ENCODE measurements at places on chromosomes 11 and 22.

DNA sequence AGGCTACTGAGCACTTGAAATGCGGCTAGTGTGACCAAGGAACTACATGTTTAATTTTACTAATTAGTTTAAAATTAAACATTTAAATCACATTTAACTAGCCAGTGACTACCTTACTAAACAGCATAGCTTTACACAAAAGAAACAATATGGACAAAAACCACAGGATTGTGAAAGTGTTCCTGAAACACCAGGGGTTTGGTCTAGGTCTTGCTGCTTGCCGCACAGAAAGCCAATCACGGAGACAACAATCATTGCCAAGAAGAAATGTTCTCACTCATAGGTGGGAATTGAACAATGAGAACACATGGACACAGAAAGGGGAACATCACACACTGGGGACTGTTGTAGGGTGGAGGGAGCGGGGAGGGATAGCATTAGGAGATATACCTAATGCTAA, 309.5 kb downstream of the C11orf87 start:
- no peak for DNase-seq

- DNase-seq = no peak
These were observed 8.9 kb downstream of the MTMR2 start for GRCh38 chr11:95915051-95915450.

GRCh38 chr11:96013461-96014213, 89.7 kb upstream of the MTMR2 start:
- DNase-seq = no peak

DNA sequence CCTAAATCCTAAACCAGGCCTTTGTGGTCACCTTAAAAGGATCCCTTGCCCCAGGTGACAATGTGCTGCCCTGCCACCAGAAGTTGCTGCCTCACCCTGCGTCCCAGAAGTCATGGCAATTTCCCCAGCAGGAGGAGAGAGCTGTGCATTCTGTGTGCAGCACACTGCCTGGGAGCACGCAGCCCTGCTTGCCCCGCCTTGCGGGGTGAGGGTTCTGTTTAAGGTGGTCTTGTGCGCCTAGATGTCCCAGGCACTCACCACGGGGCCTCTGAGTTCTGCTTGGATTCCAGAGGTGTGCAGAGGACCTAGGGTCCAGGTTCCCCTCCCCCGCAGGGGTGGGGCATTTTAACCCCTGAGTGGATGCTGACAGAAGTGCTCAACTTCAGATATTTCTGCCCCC, 95.0 kb downstream of the GRAMD1B start:
- no peak for DNase-seq

DNA sequence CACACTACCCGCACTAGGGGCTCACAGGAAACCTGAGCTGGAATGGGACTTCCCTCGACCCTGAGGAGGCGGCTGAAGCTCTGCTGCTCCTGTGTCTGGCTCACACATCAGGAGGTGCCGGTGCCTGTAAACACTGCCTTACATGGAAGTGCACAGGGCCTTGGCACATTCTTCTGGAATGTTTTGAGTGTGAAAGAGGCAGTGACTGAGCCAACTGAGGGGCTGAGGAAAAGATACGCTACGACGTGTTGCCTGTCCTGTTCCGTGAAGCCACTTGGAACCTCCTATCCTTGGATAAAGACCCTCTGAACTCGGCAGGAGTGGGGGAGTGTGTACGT, 10.5 kb downstream of the TXN2 start:
- no peak for DNase-seq

- DNase-seq = no peak
These were observed 77.0 kb upstream of the DDI1 start for GRCh38 chr11:103959279-103959942.

DNA sequence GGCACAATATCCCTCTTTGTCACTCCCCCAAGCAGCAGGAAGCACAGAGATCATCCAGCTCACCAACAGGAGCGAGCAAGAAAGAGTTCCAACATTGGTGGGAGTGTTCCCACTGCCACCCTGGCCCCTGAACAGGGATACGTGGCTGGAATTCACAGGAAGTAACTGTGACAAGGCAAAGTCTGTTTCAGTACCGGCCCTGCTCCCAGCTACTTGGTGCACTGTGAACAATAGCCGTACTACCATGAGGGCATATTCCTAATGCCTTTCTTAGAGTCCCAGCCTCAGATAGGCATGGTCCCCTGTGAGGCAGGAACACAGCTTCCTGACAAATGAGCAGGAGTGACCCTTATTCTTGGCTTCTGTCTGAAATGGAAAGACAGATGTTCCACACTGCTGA, 1.8 kb upstream of the SLC37A2 start:
- peak; percentile 6 for DNase-seq

DNA sequence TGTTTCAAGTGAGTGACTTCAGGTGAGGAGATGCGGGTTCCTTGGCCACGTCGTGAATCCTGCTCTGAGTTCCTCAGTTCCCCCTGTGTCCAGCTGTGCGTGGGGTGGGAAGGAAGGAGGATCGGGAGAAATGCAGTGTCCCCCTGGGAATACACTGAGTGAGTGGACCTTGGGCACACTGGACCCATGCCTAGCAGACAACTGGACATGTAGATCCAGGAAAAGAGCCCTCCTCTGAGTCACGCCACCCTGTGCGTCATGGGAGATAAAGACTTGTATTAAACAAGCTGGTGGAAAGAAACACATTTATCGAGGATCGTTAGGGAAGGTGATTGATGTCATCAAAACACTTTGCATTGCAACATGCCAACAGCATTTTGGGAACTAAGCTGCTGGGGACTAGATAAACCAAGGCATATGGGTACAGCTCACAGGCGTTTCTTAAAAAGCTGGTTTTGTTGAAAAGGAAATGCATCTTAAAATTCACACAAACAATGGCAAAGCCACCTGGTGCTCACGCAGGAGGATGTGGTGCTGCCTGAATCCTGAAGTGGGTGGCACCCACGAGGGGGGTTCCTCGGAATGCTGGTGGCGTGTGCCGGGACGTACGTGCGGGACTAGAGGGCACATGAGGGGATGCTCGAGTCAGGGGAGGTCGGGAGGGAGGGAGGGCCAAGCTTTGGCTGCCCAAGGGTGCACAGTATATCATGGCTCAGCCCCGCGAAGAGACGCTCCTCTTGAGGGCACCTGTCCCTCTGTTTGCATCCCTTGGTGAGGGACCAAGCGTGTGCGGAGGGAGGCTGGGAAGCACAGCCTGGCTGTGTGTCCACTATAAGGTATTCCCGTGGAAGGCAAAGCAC, 303.5 kb downstream of the TBC1D22A start:
- no peak for DNase-seq

- no peak for DNase-seq
These were observed 113.2 kb downstream of the MIAT start for GRCh38 chr22:26770624-26771023.

DNA sequence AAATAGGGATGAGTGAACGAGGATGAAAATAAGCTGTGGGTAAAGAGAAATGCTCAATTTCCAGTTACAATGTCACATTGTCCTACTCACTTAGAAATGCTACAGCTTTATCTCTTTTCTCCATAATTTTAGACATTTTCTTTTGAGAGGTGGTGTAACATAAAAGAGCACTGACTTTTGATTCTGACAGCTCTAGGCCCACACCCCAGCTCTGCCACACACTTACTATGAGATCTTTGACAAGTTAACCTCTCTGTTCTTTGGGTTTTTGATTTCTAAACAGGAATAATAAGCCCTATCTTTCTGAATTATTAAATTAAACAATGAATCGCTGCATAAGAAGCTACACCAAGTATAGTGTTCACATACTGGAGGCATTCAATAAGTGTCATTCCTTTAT, 228.3 kb upstream of the PITPNB start:
- no peak for DNase-seq

DNA sequence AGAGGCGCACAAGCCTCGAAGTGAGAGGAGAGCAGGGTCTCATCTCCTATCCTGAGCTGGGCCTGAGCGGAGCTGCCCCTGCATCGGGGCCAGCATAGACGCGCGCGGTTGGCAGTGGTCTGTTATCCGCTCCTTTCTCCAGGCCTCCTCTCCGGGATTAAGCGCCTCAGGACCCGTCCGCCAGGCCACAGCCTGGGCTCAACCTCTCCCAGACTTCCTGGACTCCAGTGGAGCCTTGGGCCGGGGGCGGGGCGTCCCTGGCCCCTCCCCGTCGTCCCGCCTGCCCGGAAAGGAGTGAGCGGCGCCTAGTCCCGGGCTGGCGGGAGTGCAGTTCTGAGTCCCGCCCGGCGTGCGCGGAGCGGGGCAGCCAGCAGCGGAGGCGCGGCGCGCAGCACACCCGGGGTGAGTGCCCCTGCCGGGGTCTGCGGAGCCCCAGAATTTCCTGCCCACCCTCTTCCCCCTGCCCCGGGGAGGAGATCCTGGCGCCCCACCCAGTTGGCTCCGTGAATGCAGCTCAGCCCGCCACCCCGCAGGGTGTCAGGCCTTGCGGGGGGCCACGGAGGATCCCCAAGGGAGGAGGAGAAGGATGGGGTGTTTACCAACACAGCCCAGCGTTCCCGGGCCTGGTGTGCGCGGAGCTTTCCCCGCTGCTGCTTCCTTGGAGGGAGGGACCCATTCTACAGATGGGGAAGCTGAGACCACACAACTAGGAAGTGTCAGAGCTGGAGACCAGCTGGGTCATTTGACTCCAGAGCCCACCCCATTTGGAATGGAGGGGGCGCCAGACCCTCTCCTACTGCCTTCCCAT, at the start of gene TCIRG1:
Gene TCIRG1, plus strand, starts transcription at position 308 of the 808 bp plus-strand sequence. CDS start 2,247 bp downstream, outside the sequence.
- DNase-seq = peak; percentile 82

GRCh38 chr11:14914536-14914935, 22.5 kb upstream of the CYP2R1 start:
- no peak for DNase-seq

Measured in HEK293T (cell line).